NCI-H2171 (cell line): ENCODE measurements at places on chromosomes 1 and 21.

DNA sequence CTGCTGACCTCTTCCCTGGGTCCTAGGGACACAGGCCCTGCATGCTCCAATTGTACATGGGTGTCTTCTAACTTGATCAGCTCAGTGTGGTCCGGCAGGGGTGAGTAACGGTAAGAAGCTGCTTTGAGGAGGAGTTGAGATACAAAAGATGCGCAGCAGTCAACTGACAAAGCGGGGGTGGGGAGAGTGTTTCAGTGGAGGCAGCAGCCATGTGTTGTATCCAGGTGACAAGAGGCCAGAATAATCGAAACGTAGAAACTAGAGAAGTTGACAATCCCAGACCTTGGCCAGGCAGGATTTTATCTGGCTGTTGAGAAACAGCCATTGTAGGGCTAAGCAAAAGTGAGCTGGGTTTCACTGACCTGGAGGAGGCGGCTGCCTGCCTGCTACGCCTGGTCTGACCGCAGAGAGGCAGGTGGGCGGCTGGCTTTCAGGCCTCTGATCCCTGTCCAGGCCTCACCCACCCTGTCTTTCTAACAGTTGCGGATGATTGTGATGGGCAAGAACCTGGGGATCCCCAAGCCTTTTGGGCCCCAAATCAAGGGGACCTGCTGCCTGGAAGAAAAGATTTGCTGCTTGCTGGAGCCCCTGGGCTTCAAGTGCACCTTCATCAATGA lies 28.8 kb downstream of the PADI6 start:
- DNase-seq, result no peak

GRCh38 chr1:244065063-244065793 lies 14.1 kb downstream of the ZBTB18 start:
- no peak for DNase-seq

DNA sequence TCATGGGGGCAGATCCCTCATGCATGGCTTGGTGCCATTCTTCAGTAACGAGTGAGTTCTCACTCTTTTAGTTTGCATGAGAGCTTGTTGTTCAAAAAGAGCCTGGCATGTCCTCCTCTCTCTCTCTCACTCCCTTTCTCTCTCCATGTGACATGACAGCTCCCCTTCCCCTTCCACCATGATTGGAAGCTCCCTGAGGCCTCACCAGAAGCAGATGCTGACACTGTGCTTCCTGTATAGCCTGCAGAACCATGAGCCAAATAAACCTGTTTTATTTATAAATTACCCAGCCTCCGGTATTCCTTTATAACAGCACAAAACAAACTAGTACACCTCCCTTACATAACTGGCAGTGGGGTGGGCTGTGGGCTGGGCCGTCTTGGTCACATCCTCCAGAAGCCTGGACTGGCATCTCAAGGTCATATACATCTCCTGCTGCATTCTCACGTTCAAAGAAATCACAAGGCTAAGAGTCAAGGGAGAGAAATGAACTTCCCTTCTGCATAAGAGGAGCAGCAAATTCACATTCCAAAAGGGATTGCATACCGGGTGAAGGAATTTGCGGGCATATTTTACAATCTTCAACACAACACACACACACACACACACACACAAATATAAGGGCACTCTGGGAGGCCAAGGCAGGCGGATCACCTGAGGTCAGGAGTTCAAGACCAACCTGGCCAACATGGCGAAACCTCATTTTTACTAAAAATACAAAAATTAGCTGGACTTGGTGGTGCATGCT lies 2.3 kb upstream of the CCSAP start:
- no peak for DNase-seq

DNA sequence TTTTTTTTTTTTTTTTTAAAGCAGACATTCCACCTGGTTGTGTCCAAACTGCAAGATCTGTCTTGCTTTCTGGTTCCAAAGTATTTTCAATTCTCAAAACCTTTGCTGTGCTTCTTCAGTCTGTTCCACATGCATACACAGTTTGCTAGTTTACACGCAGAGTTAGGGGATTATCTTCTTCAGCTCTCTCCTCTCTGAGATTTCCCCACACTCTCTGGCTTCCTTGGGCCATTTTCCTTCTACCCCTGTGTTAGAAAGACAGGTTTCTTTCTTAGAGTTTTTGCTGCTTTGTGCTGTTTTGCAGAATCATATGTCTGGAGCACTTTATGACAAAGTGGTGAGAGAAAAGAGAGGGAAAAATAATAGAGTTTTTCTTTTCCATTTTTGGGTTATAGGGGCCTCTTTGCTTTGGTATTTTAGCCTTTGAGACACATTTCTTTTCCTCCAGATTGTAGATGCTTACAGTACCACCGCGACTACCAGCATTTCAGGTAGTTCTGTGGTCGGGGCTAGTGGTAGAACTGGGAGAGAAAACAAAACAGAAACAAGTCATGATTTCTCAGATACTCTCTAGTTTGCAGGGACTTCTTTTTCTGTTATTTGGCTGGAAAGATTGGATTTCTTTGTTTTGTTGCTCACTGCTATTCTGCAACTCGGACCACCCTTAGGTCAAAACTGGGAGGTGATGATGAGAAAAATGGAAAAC lies 66.3 kb downstream of the RABGAP1L start:
- no peak for DNase-seq

GRCh38 chr1:74504125-74504932 lies 8.1 kb downstream of the LRRC53 start:
- peak; percentile 47 for DNase-seq

DNA sequence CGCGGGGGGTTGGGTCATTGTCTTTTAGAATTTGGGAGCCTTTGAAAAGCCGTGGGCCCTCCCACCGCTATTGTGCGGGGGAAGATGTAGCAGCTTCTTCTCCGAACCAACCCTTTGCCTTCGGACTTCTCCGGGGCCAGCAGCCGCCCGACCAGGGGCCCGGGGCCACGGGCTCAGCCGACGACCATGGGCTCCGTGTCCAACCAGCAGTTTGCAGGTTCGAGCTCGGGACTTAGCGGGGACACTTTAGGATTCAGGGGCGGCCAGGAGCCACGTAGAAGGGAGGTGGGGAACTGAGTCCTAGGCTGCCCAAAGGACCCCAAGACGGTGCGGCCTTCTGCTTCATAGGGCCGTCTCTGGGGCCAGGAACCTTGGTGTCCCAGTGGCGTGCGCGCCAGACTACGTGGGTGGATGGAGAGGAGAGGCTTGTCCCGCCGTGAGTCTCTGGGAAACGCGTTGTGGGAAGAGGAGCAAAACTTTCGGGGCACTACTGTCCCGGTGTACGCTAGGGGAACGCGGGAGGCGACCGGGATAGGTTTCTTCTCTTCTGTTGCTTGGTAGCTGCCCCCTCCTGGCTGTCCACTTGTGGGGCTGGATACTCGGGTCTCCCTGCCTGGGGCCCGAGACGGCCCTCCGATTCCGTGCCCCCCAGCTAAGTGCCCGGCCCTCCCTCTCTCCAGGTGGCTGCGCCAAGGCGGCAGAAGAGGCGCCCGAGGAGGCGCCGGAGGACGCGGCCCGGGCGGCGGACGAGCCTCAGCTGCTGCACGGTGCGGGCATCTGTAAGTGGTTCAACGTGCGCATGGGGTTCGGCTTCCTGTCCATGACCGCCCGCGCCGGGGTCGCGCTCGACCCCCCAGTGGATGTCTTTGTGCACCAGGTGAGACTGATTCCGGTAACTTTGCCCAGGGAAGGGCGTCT lies at the start of gene LIN28A:
Gene LIN28A, plus strand, starts transcription at position 112 of the 918 bp plus-strand sequence. Its CDS starts 75 bp downstream, at position 187.
- no peak for DNase-seq

- DNase-seq, result no peak
Measured at GRCh38 chr1:179921472-179921871, 33.1 kb upstream of the CEP350 start.

GRCh38 chr1:15358565-15359133 lies 51.0 kb upstream of the EFHD2 start:
- no peak for DNase-seq

GRCh38 chr21:43613755-43614638 lies 45.3 kb downstream of the HSF2BP start:
- DNase-seq, result no peak

- no peak for DNase-seq
Measured at GRCh38 chr1:161933592-161934588, 89.8 kb downstream of the OLFML2B start.

GRCh38 chr1:42168391-42168670 lies 3.8 kb upstream of the GUCA2A start:
- no peak for DNase-seq

DNA sequence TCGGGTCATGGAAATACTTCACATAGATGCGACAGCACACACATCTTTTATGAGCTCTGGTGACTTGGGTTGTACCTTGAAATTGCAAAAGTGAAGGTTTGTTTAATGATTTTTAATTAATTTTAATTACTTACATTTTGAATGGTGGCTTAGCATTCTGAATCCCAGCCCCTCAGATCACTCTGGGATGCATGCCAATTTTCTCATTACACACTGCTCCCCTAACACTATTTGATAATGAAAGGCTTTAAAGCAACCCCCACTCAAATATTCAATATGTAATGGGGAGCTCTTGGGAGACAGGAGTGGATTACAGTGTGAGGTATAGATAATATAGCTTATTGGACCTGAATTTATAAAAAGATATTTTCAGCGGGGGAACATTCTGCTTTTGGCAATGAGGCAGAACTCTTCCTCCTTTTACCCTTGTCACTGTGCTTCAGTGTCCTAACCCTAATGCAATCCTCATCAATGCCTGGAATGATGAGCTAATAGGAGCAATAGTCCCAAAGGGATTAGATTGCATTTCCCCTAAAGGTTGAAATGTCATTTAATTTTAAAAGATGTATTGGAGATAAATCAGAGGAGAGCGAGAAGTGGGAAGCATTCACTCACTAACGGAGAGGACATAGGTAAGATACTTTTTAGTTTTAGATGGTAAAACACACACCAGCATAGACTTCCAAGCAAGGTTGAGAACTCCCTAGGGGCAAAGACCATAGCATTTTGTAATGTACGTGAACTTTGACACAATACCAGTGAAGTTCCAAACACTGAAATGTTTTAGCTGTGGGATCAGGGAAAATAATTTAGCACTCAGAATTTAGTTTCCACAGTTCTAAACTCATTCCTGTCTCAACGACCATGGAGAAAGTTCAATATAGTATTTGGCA lies 384.1 kb upstream of the PLXNA2 start:
- DNase-seq, result no peak

DNA sequence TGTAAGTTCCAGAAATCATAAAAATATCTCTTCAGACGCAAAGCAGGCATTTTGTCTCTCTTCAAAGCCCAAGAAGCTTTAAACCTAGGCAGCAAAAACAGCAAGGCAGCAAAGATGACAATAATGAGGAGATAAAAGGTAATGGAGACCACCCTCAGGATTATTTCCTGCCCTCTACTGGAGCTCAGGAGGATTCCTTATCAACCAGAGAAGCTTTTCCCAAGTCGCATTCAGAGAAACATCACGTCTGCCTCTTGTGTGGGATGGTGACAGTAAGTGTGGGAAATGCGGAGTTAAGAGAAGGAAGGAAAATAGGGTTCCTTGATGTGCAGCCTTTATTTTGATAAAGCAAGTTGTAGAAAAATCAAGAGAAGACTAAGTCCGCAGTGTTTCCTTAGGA lies 365.8 kb downstream of the RGS7 start:
- no peak for DNase-seq

- DNase-seq, result no peak
Measured at GRCh38 chr1:85577419-85578320, 2.9 kb upstream of the CCN1 start.

DNA sequence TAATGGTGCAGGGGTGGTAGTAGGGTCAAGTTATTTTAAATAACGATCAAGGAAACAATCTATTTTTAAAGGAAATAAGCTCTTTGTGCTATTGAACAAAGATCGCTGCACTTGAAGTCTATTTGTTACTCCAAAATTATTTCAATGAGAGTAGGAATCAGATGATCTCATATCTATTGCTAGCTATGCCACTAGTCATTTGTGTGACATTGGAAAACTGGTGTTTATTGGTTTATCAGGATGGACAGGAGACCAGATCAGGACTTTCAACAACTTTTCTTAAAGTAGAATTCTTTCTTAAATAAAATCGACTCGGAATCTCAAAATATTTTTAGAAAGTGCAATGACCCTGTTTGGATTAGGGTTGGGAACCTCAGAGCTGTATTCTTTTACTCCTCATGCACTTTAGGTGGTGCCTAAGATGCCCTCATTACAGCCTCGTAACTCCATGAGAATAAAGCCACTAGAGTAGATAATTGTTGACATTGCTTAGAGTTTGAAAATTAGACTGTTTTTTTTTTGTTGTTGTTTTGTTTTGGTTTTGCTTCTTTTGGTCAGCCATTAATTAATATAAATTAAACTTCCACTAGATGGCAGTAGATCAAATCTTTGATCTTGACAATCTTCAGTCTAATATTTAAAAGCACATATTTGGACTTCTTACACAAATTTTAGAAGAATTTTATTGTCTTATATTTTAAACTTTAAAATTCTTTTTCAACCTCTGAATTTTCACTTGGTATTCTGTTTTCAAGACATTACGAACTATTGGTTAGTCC lies 352.4 kb downstream of the USP25 start:
- peak; percentile 5 for DNase-seq

GRCh38 chr21:32976791-32977190 lies 48.9 kb upstream of the OLIG2 start:
- no peak for DNase-seq

- DNase-seq, result no peak
Measured at GRCh38 chr1:161216945-161217712, 2.0 kb downstream of the FCER1G start.

DNA sequence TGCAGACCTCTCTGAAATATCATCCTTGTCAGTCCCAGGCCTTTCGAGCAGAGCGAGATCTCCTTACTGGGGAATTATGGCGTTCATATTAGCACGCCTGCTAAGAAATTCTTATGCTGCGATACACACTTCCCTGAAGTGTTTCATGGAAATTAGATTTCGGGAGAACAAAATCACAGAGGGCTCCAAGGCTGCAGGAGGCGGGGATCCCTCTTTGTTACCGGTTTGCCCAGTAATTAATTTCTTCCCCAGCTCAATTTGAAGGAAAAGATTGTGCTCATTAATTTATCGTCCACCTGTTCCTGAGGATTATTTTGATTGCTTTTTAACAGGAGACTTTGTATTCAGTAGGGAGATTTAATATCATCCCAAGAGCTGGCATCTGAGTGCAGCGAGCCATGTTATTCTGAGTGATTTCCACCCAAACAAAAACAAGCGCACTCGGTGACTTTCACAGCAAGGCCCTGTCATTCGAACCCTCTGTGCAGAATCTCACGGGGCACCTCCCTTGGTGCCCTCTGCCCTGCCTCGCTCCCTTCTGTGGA lies 202.3 kb upstream of the GALNT2 start:
- DNase-seq, result no peak

- no peak for DNase-seq
Measured at GRCh38 chr1:240385551-240385950, 226.4 kb downstream of the GREM2 start.

- DNase-seq, result no peak
Measured at GRCh38 chr1:4962836-4963235, 308.4 kb downstream of the AJAP1 start.

DNA sequence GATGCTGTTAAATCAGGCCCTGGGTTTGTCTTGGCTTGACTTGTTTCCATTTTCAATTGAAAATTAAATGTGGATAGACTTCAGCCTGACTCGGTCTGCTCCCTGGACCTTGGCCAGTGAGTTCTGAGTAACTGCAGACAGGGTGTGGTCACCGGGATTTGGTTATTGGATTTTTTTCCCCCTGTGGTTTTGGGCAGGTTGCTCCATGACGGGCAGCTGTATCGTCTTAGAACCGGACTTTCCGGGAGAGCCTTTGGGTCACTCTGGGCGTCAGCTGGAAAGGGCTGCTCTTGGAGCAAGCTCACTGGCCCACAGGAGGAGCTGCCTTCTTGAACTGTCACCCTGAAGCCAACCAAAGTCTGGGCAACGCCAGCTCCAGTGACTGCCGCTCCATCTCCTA lies 75.0 kb downstream of the CLIC6 start:
- DNase-seq, result no peak
